Fibroblast of skin of back (primary cell): ENCODE measurements at places on chromosomes 5 and 9.

DNA sequence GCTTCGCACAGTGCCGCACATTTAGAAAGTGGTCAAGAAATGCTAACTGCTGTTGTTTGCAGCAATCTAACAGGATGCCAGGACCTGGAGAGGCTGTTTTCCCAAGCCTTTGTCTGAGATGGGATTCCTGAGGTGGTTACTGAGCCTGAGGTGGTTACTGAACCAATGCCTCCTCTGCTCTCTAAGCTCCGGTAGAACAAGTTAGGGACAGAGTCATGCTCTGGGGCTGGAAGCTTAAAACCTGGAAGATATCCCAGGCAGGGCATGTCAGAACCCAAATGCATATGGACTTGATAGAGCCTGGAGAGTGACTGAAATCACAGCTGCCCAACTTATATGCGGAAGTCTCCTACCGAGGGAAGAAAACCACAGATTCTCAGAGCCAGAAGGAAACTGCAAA is 46.5 kb upstream of the FAT2 start:
- DNase-seq, result no peak

GRCh38 chr5:172666251-172666650 is 25.2 kb downstream of the NEURL1B start:
- no peak for DNase-seq

GRCh38 chr5:179614745-179615144 is 8.7 kb downstream of the HNRNPH1 start:
- DNase-seq, result no peak

DNA sequence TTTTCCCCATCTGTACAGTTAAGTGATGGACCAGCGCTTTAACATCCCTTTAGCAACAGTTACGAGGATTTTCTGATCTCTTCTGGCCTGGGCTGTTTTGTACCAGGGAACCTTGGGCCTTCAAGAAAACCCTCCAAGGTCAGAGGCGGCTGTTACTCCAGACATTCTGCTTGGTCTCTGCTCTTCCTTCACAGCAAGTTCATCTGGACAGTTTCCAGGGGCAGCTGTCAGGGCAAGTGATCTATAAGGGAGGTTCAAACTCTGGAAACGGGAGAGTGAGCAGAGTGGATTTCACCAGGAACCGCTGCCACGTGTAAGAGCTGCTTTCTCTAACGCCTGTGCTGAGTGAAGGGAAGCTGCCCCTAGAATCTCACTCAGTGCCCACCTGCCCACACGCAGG is 36.7 kb downstream of the ZNF618 start:
- DNase-seq, result no peak
